ENCODE measurements at places on chromosomes 3 and 15. TPM values are rescaled to one million over a fixed set of nuclear protein-coding genes. Genes with fewer than 3 reads are reported as not detected.

The GLDN gene
- 0.67 TPM for total RNA-seq

GRCh38 chr3:9970020-9970652, 16.5 kb downstream of the EMC3 start:
- no peak for DNase-seq

DNA sequence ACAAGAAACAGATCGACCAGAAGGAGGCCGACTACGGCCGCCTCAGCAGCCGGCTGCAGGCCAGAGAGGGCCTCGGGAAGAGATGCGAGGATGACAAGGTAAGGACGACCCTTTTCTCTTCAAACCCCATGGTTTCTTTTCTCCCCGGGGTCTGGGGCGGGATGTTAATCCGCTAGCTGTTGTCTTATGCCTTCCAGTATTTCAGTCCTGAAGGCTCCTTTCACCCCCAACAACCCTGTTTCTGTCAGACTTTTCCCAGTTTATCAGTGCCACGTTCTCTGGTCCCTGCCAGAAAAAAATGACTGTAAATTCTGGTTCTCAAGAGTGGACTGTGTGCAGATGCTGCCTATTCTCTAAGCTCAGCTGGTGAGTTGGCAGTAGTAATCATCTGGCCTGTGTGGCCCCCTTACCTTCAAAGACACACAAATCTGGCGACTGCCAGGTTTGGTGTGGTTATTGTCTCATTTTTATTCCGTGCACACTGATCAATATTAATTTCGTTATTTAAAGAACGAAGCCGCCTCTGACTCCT, 806 bp downstream of the GOLM2 start:
- peak; percentile 51 for DNase-seq

DNA sequence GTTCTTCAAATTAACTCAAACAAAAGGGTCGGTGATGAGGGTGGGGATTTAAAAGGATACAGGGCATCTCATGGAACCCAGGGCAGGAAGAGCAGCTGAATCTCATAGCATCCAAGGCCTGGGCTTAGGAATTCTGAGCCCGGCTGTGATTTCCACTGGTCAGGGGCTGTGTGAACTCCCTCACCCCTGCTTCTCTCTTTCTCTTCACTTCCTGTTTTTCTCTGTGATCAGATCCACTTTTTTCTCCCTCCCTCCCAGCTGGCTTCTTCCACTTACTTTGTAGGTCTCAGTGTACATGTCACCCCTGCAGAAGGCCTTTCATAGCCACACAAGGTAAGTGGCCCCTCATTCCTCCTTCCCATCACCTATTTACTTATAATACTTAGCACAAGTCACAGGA, 68.2 kb upstream of the CORO2B start:
- no peak for DNase-seq

GRCh38 chr3:109109574-109109973, 8.4 kb downstream of the MORC1 start:
- no peak for DNase-seq

The KCNH8 gene
- 0.55 TPM for total RNA-seq

DNA sequence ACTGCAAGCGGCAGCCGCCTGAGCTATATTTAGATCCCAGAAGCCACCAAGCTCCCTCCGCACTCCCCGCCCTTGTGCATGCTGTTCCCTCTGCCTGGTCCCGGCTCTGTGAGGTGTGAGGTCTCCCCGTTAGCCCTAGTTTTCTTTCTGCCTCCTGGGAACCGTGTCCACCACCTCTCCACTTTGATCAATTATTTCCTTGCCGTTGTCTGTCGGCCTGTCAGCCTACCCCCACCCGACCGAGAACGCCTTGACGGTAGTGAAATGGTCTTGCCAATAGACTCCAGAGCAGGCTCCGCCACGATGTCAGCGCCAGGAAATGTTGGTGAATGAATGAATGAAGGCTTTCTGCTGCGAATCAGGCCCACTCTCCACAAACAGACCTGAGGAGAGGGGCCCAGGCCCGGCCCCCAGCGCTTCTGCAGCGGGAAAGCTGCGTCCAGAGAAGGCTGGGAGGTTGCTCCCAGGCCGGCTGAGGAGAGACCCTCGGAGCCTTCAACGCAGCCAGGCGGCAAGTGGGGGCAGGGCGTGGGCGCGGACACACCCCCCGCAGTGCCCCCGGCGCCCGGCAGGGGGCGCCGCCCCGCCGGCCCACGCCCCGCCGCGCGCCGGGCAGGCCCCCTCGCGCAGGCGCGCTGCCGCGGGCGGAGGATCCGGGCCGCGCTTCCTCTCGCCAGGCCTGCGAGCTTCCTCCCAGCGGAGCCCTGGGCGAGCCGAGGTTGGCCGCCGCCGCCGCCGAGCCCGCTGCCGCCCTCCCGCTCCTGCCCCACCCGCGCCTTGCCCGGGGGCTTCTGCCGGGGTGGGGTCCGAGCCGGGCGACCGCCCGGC, at the start of gene CSK:
CSK (plus strand) TSS at position 650 of the 828 bp plus-strand sequence. CDS start 16,218 bp downstream, outside the sequence.
- DNase-seq: peak; percentile 98

The ZNF770 gene
- 45.7 TPM for total RNA-seq

DNA sequence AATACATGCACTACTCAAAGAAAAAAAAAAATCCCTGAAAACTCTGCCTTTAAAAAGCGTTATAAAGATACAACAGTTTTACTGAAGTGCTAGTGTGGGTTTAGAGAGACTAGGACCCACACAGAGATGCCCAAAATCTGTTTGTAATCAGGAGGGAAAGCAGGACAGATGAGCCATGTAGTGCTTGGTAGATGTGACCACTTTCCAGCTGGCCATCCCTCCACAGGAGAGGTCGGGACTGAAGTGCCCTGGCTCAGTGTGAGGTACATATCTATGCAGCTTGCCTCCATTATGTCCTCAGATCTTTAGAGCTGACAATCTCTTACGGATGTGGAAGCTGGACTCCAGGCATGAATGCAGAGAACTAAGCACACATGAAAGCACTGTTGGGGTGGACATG, 57.5 kb upstream of the NANOGP8 start:
- no peak for DNase-seq

GRCh38 chr3:128376516-128376915, 90.2 kb downstream of the DNAJB8 start:
- no peak for DNase-seq

The DCLK3 gene
- 0.37 TPM for total RNA-seq

DNA sequence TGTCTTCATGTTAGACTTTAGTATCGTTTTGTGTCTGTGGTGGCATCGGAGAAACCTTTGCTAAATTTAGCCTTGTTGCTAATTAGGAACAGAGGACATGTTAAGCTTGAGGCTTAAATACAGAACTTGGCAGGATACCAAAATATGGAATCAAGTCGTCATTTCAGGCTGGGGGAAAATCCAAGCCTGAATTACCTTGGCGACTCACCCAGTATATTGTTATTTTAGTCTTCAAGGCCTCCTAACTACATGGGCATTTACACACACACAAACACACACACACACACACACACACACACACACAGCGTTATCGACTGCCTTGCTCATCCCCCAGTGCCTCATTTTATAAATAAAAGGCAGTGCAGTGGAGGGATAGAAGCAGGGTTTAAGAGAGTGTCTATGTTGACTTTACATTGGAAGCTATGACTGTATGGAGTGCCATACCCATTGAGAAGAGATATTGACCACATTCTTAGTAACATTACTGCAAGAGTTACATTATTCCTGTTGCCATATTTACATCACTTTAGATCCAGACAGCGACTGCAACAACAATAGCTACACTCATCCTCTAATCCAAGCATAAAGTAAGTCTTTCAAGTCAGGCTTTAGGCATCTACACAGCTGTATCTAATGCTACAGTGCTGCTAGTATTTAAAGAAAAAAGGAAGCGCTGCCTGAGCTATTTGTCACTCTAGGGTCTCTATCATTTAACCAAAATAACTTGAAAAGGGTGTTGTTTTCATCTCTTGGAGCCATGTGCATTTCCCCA, 210.8 kb upstream of the SEMA6D start:
- DNase-seq: no peak

The GABRB3 gene
- total RNA-seq: 89.0 TPM

The ACAP2 gene
- 27.5 TPM for total RNA-seq

DNA sequence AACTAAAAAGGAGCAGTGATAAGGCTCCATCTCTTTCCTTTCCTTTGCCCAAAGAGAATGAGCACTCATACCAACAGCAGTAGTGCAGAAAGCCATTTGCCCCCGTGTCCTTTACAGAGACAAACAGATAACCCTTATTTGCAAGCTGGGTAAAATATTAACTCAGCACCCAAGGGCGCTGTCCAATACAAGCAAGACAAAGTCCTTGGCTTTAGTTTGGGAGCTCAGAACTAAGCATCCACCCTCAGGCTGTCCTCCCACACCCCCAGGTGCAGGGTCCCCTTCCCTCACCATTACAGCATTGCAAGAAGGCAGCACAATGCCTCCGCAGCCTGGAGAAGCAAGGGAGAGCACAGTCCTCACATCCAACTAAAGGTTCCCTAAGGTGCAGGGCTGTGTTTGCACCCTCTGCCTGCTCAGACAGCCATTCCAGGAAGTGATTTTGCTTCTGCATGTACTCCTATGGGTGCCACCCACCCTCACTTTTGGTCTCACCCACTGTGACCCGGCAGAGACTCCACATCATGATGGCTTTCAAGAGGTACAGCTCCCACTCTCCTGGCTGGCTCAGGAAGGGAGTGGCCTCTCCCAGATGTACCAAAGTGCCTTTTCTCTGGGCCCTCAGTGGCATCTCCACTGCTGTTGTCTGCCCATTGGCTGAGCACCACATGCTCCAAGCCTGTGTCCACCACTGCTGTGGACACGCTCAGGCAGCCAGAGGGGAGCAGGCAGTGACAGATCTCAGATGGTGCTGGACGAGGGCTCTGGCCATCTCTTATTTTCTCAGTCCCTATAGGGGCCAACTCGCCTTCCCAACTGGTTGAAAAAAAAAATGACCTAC, 34.1 kb upstream of the HES1 start:
- no peak for DNase-seq

GRCh38 chr3:104198131-104198530, 1168.6 kb upstream of the ALCAM start:
- no peak for DNase-seq

GRCh38 chr3:94249491-94250079, 186.7 kb downstream of the NSUN3 start:
- peak; percentile 38 for DNase-seq

The OR5K2 gene
- total RNA-seq: not detected

DNA sequence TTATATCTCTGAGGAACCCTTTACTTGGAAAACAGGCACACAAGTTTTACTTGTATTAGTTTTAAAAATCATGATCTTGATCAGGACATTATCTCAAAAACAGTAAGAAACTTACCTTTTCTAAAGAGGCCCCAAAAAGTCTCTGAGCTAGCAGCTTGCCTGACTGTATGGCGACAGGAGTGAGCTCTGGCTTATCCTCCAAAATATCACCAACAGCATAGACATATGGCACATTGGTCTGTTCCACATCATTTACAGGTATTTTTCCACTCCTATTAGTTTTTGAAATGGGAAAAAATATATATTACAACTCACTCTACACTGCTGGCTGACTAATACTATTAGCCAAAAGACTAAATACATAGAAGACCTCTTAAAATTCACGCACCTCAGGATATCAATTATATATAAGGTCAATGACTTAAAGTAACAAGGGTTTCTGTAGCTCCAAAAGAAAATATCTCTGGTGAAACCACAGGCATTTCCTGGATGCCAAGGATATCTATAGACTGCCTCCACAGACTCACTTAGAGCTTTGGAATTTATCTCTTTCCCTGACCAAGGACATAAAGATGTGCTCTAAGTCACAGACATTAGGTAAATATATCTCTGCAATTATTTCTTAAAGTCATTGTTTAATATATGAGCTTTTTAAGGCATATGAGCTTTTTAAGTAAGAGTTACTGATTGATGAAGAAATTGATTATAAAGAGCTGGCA, 33.1 kb downstream of the TXNRD3 start:
- DNase-seq: no peak

- DNase-seq: peak; percentile 90
These were observed at the start of gene SLC25A38 for GRCh38 chr3:39383045-39383880. TSS of gene SLC25A38 (plus strand) at chr3:39383370. CDS start at chr3:39383725, 355 bp downstream.

DNA sequence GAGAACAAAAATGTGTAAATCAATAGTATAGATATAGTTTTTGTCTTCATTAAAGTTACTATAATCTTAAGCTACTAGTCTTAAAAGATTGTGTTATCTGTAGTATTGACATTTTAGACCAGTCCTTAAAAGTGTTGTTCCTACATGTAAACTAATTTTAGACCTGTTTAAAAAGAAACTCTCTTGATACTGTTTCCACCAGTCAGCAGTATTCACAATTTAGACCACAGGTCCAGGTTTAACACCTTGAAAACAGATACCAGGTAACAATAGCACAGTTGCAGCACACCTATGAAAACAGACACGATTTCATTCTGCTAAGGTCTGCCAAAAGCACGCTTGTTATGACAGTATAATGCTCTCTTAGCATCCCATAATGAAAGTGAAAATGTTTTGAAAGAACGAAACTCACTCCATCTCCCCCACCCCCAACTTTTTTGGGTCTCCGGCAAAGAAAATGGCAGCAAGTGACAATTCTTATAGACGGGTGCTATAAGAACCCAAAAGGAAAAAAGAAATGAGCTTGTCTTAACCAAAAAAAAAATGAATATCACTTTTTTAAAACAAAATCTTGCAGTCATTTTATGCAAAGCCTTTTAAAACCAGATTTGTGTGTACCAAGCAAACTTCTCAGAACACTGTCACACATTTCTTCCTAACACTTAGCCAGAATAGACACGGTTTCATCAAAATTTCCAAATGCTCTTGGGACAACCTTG, 1.6 kb downstream of the EIF4E3 start:
- DNase-seq: no peak

- no peak for DNase-seq
These were observed 23.2 kb downstream of the CRABP1 start for GRCh38 chr15:78363381-78363734.

DNA sequence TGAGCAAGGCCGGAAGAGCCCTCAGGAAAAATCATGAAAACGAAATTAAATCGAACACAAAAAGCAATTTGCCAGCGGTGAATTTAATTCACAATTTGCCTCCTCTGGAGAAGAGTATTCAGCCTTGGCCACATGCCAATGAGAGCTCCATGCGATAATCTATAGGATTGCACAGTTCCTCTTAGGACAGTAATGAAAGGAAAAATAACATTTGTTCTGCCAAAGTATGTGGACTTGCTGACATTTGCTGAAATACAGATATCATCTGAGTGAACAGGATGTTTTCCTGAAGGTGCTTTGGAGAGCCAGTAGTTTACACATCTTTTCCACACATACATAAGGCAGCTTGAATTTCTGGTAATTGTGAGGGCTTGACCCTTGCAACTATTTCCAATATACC, 188.6 kb upstream of the PDZRN3 start:
- DNase-seq: no peak

Measured in H7 (cell line).